ENCODE measurements at places on chromosomes 5 and 9. TPM values are rescaled to one million over a fixed set of nuclear protein-coding genes. Genes with fewer than 3 reads are reported as not detected.

The CDKN2B gene
- 8.8 TPM for total RNA-seq

The SLC36A2 gene
- total RNA-seq = not detected

The TCF7 gene
- total RNA-seq = 0.19 TPM

The KCNV2 gene
- not detected for total RNA-seq

The HTR4 gene
- total RNA-seq = 0.26 TPM

The KIAA1958 gene
- total RNA-seq = 1.4 TPM

The PLEKHG4B gene
- 0.38 TPM for total RNA-seq

The UHRF2 gene
- 91.8 TPM for total RNA-seq

- DNase-seq = peak; percentile 75
Observed at GRCh38 chr9:19975499-19975898, 186.7 kb upstream of the SLC24A2 start.

DNA sequence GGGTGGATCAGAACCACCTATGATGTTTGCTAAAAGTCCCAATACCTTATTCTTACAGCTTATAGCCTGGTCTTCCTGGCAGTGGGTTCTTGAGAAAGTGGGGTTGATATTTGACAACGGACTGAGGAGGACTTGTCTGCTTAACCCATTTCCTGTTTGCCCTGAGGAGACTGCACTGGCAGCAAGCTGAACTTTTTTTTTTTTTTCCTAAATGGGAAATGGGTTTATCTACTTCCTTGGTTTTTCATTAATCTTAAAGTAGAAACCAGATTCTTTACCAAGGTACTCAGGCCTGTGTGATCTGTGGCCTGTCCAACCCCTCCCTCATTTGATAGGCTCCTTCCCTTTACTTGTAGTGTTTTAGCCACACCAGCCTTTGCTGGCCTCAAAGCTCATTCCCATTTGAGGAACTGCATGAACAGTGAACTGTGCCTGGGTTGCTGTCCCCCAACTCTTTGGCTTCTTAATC, 47.1 kb downstream of the C9orf57 start:
- no peak for DNase-seq

DNA sequence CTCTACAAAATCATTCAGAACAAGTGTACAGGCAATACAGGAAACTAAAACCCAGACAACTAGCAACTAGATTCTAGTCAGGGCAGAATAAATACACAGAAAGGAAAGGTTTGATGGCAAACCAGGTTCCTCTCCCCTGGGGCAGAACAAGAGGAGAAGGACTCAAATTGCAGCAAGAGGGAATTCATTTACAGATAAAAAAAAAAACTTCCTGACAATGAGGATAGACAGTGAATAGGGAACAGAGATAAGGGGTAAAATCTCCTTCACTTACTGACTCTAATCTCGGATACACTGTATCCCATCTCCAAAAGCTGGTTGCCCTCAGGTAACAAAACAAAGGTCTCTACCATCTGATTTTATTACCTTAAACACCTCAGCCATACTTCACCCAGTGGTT, 244.0 kb downstream of the SEC61B start:
- DNase-seq = no peak

GRCh38 chr5:63135291-63135690, 556.7 kb downstream of the LRRC70 start:
- DNase-seq = no peak

GRCh38 chr9:130294664-130295063, 29.1 kb downstream of the HMCN2 start:
- DNase-seq = no peak

DNA sequence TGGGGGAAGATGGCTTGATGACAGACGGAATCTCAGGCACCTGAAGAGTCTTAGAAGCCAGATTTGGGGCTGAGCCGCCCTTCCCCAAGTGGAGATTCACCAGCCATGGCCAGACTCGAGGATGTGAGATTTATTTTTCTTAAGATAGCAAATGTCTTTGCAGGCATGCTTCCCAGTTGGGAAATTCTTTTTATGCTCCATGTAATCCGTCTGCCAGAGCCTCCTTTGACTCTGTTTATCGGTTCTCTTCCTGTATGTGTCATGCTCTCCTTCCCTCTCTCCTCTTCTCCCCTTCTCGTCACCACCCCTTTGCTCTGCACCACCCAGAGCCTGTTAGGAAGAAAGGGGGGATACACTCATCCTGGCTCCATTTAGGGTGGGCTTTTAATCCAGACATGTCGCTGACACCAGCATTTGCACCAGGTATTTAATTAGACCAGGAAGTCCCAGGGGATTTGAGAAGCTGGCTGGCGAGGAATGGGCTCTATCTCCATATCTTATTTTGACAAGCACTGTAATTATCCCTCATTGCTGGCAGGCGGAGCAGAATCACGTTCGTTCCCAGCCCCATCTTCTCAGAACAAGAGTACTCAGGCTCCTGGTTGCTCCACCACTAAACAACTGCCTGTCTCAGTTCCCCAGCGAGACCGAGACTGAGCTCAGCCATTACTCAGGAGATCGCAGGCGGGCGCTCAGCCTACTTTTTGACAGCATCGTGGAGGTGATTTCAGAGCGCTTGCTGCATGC, 50.9 kb downstream of the KCNIP1 start:
- DNase-seq = no peak

GRCh38 chr9:126397056-126397455, 70.4 kb downstream of the MVB12B start:
- DNase-seq = peak; percentile 61

- no peak for DNase-seq
Observed at GRCh38 chr9:111000202-111000601, 38.1 kb downstream of the LPAR1 start.

DNA sequence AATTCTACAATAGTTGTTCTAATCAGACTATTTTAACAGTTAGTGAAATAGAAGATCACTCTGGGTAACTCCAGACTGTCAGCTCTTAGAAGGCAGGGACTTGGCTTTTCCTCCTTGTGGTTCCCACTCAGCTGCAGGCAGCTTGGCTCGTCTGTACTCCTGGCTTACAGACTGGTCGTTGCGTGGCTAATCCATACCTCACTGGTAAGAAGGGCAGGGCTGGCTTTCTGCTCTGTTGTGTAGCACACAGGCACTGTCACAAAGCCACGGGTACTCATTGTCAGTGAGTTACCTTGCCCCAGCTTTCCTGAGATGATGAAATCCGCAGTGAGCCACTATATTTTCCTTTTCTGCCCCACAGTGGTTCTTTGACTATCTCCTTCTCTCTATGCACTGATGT, 1.8 kb upstream of the PRLR start:
- no peak for DNase-seq

DNA sequence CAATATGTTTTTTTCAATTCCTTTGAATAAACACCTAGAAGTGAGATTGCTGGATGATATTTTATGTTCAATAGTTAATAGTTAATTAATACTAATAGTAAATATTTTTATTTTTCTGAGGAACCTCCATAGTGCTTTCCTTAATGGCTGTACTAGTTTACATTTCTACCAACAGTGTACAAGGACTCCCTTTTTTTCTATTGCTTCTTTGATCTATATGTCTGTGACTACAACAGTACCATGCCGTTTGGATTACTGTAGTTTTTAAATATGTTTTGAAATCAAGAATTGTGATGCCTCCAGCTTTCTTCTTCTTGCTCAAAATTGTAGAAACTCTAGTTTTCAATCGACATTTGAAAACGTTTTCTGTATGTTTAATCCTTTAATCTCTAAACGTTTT, 39.5 kb upstream of the ADAMTS16 start:
- DNase-seq = no peak

DNA sequence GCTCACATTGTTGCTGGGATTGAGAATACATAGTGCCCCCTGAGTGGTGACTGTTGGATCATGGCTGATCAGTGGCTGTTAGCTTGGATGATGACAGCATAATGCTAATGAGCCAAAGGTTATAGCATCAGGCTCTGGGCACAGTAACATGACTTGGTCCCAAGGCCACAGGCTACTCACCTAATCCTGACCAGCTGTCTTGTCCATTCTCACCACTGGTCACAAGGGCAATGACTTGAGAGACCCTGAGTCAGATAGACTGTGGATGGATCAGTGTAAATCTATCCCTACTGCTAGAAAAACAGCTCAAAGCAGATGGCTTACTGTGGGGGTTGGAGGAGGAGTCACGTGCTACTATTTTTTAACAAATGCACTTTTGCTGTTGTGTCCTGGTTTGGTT, 74.7 kb downstream of the AOPEP start:
- peak; percentile 100 for DNase-seq

DNA sequence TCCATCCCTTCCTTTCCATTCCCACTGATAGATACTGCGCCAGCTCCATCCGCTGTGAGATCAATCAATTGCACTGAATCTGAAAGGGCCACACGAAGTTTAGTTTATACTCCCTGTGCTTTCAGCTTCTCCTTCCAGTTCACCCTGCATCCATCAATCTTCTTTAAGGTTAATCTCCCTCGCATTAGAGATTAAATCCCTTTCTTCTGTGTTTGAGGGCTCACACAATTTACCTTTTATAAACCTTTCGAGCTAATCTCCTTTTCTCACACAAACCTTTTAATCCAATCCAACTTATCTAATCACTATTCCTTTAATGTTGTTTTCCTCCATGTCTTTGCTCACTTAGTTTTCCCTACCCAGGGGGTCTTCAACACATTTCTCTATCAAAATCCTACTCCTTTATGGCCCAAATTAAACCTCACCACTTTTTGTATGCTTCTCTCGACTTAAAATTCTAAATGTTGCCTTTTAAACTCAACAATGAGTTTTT, 64.6 kb upstream of the HAPLN1 start:
- DNase-seq = no peak

DNA sequence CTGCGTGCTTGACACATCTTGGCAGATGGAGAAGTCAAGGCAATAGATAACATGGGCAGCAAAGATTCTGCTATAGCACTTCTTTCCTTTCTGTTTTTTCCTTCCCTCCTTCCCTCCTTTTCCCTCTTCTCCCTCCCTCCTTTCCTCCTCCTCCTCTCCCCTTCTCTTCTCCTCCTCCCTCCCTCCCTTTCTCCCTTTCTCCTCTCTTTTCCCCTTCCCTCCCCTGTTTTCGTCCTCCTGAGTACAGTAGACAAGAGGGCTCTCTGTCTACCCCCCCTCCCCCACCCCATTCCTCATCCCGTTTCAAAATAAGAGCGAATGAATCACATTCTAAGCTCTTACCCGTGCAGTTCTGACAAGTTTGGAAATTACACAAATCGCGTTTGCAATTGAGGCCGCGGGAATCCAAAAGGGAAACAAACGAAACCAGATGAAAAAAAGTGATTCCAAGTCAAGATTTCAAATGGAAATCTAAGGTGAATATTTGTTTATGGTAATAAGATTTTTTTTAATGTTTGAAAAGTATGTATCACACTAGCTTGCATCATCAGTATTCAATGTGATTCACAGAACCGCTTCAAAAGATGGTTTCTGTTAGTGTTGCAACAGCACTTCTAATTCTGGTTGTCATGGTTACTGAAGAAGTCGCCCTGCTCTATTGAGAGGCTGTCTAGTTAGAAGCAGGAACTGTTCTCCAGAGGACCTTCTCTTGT, 1.3 kb downstream of the NIM1K start:
- DNase-seq = peak; percentile 93

DNA sequence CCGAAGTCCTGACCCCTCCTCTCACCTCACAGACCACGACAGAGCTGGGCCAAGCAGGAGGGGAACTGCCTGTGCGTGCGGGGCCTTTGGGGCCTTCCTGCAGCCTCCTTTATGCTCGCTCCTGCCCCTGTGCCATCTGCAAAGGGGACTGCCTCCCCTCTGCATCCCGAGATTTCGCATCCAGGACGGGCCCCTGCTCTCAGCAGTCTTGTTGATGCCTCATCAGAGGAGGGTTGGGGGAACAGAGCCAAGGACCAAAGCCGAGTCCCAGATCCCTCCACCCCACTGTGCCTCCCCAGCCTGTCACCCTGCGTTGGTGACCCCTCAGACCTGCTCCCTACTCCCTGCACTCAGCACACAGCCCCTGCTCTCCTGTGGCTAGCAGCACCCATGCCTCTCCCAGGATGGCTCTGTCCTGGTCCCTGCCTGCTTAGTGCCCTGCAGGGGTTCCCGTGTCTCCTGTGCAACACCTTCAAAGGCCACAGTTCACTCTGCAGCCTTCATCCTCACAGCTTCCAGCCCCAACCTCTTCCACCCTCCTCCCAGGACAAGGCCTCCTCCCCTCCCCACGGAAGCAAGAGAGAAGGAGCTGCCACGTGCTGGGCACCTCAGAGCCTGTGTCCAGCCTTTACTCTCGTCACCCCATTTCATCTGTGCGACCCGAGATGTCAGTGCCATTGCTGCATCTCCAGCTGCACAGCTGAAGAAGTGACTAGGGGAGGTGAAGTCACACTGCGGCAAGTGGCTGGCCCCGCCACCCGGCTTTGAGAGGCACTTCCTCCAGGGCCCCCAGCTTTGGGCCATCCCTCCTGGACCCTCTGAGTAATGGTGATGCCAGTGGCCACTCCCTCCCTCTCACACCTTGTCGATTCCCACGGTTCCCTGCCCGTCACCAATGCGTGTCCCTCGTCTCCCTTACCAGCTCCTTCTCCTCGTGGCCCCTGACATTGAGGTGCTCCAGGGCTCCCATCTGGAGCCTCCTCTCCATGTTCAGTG, 62.6 kb upstream of the LRRTM2 start:
- DNase-seq = no peak

- no peak for DNase-seq
Observed at GRCh38 chr5:132471151-132471907, 19.2 kb downstream of the IRF1 start.

DNA sequence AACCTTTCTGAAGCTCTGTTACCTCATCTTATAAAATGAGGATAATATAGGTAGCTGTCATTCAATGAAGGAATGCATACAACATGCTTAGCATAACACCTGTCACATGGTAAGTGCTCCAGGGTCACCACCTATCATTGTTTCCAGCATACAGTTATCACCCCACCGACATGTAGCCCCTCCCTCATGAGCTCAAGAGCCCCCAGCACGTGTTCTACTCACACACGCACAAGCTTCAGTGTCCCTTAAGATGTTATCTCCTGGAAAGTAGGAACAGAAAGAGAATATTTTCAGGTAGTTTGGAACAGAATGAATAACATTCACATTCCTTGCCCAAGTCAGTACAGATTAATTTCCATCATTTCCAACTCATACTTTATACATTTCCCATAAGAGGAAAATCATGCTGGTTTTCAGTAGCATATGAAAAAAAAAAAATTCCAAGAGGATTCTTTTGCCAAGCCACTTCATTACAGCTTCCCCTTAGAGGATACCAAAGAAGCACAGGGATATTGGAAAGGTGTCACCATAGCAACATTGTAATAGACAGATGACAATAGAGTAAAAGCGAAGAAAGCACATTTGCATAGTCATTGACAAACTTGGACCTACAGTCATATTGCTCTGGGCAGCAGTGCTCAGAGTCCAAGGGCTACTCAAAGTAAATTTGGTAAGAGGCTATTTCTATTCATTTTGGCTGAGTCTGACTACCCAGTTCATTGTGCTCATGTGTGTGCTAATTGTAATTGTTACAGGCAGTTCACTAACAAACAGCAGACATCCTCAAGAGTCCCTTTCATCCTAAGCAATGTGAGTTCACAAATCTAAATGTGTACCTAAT, 1.5 kb upstream of the MOB3B start:
- DNase-seq = no peak

GRCh38 chr5:176670449-176670848, 23.2 kb downstream of the TSPAN17 start:
- no peak for DNase-seq
